ENCODE measurements at places on chromosomes 16 and 17.

DNA sequence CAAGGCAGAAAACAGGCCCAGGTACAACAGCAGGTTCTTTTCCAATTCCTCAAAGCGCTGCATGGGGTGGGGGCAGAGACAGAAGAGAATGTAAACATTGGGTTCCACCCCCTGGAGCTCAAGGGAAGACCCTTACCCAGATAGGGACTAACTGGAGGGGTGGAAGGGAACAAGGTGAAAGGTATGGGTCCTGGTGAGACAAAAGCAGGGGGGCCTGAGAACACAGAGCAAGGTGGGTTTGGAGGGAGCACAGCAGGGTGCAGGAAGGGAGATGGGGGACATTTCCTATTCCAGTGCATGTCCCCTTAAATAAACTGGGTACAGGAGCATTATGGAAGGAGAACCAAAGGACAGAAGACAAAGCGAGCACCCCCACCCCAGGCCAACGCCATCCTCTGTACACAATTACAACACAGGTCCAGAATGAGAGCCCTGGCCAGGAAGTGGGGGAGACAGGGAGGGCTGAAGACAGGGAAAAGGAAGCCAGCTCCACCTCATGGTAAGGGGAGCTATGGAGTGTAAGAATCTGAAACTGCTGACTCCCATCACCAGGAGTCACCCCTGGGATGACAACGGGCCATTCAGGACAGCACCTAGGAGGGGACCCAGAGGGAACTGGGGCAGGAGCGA is 2.1 kb upstream of the CD2BP2 start:
- DNase-seq = no peak

DNA sequence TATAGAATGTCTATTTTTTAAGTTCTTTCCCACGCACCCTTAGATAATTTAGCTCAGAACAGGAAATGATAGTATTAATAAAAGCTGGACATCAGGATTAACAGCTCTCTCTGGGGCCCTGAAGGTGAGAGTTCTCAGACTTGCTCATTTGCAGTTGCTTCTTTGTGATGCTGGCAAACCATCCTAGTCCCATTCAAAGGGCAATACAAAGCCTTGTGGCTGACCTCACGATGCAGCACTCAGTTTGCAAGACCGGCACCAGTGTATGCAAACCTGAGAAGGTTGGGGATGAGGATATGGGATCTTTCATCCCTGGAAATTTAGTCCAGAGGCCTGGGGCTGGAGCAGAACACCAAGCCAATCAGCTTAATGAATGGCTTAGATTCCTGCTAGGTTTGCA is 29.3 kb downstream of the STH start:
- DNase-seq = no peak

GRCh38 chr16:3086596-3087242 is 12.4 kb downstream of the ZSCAN10 start:
- no peak for DNase-seq

GRCh38 chr16:68217506-68217905 is 18.4 kb downstream of the ESRP2 start:
- no peak for DNase-seq

GRCh38 chr17:48637323-48638260 is 11.4 kb upstream of the HOXB9 start:
- DNase-seq = no peak

DNA sequence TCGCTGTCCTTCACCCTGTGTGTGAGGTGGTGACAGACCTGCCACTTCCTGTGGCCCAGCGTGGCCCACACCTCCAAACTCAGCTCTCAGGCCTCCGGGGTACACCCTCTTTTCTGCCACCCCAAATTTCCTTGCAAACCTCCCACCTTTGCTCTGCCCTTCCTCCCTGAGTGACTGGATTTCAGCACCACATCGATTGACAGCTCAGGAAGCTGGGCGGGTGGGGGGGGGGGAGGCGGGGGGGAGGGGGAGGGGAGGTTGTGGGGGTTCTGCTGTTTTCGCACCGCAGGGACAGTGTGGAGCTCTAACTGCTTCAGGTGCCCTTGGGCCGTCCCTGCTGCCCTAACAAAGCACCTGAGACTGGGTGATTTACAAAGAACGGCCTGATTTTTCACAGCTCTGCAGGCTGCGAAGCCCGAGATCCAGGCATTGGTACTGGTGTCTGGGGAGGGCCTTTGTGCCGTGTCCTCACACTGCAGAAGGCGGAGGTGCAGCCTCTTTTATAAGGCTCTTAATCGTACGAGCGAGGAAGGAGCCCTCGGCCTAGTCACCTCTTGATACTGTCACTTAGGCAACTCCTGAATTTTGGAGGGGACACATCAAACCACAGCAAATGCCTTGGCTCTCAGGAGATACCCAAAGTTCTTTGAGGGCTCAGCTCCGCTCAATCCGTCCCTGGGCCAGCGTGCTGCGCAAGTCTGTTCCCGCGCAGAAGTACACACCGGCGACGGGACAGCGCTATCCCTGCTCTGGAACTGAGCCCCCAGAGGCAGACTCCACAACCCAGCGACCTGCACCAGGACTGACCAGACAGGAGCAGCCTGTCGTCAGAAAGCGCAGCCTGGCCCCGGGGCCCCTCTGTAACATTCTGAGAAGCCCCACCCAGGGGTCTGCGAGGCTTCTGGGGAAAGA is 3.6 kb downstream of the NDUFAF8 start:
- no peak for DNase-seq

GRCh38 chr17:1890758-1891450 is 61.1 kb downstream of the RPA1 start:
- no peak for DNase-seq

DNA sequence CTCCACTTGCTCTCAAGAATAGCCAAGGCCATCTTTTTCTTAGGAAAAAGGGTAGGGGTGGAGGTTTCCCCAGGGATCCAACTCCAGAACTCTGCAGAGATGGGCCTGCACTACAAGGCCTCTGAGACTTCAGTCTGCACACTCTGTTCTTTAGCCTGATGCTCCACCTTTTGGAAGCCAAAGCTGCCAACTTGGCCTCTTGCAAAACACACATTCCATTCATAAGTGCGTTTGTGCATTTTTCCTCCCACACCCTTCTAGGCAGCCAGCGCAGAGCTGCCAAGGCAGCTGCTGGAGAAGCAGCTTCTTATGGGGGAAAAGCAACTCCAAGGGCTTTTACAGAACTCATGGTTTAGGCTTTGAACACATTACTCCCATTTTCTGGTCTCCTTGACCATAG is 45.3 kb downstream of the REXO5 start:
- DNase-seq = no peak

GRCh38 chr17:37848690-37849616 is 75.3 kb upstream of the TBC1D3K start:
- no peak for DNase-seq

- no peak for DNase-seq
Measured at GRCh38 chr16:84810518-84811273, 9.1 kb upstream of the CRISPLD2 start.

GRCh38 chr17:13952009-13952750 is 117.1 kb upstream of the COX10 start:
- no peak for DNase-seq

- no peak for DNase-seq
Measured at GRCh38 chr16:55279598-55279997, 44.4 kb upstream of the IRX6 start.

DNA sequence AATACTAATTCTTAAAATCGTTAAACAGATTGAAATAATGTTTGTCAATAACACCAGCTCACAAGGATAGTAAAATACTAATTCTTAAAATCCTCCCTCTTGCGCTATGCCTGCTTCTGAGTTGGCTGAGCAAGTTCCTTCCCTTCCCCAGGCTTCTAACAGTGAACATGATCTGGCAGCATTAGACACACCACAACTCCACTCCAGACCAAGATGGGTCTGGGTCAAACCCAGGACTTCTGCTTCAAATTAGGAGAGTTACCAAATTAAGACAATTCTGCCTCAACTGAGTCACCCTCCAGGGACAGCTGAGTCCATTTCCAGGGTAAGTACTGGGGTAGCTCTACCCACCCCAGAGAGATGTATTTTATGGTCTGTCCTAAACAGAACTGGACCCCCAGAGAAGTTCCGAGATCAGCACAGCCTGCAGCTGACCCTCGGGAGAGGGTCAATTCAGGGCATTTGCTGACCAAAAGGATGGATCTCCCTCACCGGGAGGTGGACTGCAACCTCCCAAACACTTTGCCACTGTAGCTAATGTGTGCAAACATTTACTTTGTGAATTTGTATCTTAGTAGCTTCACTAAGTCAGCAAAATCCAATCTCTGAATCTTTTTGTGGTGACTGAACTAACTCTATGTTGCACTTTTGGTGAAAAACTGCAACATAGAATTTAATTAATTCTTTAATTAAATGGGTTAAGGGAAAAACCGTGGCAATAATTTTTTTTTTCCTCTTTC is 48.8 kb downstream of the ADCY9 start:
- no peak for DNase-seq

GRCh38 chr16:77300256-77300655 is 101.0 kb downstream of the SYCE1L start:
- DNase-seq = no peak

- no peak for DNase-seq
Measured at GRCh38 chr16:47826070-47826469, 329.7 kb downstream of the ABCC12 start.

DNA sequence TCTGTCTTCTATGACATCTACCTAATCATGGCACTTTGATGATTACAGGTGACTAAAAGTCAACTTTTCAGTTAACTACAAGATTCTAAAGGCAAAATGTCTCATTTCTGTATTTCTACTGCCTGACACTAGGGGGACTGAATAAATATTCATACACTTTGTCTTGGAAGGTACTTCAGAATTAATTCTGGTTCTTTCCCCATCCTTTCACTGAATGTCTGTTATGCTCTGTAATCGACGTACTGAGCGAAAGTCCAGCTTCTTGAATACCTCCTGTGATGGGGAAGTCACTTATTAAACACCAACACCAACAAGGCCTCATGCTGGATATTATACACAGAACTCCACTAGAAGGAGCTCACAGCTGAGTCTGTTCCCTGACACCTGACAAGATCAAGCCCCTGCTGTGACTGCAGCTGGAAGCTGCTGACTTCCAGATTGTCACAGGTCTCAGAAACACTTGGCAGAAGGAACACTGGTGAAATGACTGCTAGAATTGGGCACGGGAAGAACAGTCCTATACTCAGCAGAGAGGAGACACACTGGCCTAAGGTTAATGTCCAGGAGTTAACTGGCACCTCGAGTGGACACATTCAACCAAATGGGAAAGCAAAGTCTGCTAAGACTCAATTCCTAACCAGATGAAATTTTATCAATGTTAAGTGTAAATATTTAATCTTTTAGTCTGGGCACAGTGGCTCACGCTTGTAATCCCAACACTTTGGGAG is 31.9 kb downstream of the CMC2 start:
- DNase-seq = no peak

DNA sequence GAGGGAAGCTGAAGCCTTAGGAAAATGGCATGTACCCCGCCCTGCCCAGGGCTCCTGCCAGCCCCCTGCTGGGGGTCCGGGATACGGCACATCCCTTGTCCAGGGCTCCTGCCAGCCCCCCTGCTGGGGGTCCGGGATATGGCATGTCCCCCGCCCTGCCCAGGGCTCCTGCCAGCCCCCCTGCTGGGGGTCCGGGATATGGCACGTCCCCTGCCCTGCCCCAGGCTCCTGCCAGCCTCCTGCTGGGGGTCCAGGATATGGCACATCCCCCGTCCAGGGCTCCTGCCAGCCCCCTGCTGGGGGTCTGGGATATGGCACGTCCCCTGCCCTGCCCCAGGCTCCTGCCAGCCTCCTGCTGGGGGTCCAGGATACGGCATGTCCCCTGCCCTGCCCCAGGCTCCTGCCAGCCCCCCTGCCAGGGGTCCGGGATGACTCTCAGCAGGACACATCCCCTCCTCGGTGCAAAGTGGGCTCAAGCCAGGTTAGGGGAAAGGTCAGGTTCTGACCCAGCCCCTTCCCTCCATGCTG is 43.2 kb downstream of the RPH3AL start:
- no peak for DNase-seq

DNA sequence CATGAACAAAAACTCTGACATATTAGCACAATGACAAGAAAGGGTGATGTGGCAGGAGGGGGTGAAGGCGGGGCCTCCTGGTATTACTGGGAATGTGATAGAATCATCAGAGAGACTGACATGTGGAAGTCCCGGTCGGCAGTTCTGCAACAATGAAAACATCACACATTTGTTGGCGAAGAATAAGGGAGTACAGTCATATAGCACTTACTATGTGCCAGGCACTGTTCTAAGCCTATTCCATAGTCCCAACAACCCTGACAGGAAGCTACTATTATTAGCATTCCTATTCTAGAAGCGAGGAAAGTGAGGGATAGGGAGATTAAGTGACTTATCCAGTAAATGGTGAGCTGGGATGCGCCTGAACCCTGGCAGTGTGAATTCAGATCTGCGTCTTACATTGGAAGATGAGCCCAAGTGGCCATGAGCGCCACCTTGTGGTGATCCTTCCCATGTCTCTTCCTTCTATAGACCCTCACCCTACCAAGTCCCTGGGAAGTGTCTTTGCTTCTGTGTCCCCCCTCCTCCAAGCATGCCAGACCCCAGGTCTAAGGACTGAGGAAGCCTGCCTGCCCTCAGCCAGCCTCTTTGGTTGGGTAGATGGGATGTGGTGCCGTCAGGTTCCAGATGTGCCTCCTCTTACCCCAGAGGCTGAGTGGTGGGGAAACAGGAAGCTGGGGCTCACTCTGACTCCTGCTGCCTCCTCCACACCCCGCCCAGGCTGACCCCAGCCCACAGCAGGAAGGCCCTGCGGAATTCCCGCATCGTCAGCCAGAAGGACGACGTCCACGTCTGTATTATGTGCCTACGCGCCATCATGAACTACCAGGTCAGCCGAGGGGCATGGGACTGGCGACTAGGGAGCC is 14.0 kb downstream of the FMNL1 start:
- DNase-seq = no peak

DNA sequence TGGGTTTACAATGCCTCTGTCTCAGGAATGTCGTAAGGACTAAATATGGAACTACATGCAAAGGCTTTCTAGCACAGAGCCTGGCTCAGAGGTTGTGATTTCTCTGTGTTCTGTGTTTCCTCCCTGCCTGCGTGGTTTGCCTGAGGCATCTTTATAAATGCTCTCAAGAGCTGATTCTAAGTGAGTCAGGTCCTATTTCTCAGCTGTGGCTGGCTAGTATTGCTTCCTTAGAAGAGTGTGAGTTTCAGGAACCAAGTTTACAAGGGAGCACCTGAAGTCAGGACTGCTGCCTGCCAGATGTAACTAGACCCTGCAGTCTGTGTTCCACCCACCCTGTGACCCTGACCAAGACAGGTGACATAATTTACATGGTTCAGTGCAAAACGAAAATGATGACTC is 8.0 kb upstream of the CCL1 start:
- no peak for DNase-seq

DNA sequence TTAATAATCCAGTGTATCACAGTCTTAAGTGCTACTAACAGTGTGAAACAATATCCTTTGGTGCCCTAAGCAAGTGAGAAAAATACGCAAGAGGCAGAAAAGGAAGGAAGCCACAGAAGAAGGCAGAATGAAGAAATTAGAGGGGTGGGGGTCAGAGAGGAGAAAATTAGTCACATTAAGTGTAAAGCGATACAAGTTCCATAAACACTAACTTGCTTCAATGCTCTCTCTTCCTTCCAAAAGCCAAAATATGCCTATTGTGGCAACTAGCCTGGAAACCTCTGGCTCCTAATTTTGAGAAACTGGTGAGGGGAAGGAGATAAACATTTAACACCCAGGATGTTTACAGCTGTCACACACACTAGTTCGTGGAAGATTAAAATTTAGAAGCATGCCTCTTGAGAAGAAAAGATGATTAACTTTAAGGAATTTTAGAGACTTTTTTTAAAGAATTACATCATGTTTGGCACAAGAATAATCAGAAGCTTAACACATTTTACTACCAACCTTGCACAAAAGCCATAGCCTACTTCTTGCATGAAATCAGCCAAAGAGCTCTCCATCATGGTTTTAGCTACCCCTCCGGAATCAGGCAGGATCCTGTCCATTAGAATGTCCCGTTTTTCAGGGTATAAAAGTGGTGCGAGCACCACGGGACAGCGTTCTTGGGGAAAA is 44.7 kb downstream of the CNOT1 start:
- no peak for DNase-seq

Data from NCI-H2107 (cell line).